HAP-1 (cell line): ENCODE measurements at places on chromosomes 12 and 14.

DNA sequence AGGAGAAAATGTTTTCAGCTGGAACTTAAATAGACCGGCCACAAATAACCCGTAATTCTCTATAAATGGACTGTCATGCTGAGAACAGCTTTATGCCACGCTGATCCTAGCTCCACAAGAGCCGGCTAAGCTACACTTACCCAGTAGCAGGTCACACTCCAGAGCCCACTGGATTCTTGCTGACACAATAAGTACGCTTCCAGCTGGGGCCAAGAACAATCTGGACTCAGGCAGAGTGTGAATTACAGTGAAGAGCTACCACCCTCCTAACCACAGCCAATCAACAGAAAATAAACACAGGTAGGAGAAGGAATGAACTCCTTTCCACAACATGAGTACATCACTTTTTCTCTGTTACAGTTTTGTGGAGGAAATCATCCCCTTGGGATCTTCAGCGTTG is 531.3 kb downstream of the GALC start:
- no peak for DNase-seq

DNA sequence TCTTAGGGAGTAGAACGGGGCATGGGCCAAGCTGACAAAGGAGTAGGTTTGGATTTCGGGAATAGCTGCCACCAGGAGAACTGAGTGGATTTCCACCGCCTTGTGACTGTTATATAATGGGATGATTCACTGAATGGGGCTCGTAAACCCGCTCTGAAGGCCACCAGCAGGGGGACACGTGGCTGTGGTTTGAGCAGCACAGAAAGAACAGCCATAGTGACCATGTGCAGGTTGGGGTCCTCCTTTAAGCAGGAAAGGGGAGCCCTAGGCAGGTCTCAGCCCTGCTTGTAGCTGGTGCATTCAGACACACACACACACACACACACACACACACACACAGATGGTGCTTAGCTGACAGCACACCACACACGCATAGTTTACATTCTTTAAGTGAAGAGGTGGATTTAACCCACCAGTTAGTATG is 8.6 kb upstream of the ASB2 start:
- DNase-seq: peak; percentile 31

- no peak for DNase-seq
Measured at GRCh38 chr12:53860426-53861345, 77.9 kb upstream of the HOXC13 start.

DNA sequence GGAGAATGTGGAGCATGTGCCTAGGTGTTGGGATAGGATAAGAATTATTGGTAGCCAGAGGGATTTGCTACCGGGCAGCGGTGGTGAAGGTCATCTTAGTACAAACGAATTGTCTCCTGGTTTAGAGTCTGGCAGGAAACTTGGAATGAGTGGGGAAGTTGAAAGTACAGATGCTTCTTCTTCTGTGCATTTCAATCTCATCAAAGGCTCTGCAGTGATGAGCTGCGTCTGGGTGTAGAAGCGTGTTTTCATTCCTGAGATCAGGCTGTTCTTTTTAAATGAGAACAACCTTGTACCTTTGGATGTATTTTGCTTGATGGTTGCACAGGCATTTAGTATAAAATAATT is 2.1 kb downstream of the WNK1 start:
- peak; percentile 22 for DNase-seq

DNA sequence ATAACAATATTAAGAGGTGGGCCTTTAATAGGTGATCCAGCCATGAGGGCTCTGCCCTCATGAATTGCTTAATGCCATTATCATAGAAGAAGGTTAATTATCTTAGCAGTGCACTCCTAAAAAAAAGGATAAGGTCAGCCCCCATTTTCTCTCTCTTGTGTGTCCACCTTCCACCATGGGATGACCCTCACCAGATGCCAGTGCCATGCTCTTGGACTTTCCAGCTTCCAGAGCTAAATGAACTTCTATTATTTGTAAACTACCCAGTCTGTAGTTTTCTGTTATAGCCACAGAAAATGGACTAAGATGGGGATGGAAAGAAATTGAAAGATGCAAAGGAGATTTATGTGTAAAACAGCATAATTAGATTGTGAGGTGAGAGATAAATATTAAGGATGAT is 125.4 kb downstream of the FOXA1 start:
- no peak for DNase-seq

DNA sequence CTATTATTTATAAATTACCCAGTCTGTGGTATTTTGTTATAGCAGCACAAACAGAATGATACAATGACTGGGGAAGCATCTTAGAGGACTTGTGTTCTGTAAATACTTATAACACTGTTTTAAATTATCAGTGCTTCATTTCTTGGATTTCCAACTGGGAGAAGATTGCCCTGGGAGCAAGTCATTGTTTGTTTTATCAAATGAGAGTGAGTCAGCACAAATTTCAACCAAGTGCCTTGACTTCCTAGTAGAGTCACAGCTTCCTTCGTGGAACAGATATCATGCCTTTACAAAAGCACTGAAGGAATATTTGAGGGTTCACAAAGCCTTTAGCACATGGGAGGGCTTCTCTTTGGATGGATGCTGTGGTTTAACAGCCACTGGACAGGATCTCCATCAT is 234.1 kb downstream of the KTN1 start:
- DNase-seq: no peak

GRCh38 chr14:59273737-59274136 is 85.3 kb downstream of the DAAM1 start:
- no peak for DNase-seq

GRCh38 chr12:59803735-59804134 is 207.9 kb downstream of the SLC16A7 start:
- DNase-seq: no peak

DNA sequence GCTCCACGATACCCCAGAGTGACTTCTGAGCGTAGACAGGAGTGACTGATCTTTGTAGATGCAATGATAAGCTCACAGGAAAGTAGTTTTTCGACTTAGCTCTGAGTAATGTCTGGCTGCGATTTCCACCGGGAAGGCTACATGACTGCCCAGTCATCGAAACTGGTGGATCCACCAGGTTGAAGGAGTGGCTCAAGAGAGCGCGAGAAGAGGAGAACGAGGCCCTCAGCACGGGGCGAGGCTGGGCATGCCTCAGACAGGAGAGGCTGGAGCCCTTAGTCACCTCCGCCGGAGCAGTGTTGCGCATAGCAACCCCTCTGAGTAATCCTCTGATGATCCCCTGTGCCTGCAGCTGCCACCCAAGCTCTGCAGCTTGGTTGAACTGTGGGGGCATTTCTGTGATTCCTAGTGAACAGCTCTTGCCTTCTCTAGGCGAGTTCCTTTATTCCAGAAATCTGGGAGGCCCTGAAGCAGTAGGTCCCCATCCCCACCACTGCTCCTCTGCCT is 25.6 kb downstream of the ELK3 start:
- DNase-seq: no peak

DNA sequence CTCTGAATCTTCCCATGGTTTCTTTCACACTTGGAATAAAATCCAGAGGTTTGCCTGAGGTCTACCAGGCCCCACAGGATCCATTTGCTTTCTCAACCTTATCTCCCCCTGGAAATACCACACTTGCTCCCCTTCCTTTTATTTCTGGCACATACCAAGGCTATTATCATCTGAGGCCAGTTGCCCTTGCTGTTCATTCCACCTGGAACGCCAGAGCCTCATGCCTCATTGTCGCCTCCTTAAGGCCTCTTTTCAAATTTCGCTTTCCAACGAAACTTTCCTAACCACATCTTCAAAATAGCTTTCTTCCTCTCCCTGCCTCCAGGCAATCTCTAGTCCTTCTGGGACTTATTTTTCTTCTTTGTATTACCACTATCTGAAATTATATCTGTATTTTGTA is 11.2 kb upstream of the LRIG3 start:
- no peak for DNase-seq
